ENCODE measurements at places on chromosomes 2 and 18.

- no peak for DNase-seq
Measured at GRCh38 chr2:150167711-150168110, 319.8 kb downstream of the RND3 start.

- DNase-seq = no peak
Measured at GRCh38 chr2:147468349-147468748, 376.5 kb upstream of the ACVR2A start.

DNA sequence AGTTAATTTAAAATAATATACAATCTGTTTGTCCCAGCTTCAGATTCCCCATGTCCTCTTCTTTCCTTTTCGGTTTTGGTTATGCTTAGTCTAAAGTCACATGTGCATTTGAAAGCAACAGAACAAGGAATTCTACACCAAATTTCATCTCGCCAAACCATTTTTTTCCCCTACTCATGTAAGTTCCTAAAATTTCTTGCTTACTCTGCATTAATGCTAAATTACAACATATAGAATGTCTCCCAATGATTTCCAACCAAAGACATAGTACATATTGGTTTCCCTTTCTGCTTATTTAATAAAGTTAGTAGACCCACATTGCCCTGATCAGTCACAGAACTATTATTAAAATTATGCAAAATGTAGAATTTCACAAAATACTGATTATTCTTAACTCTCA lies 212.3 kb downstream of the ARHGAP15 start:
- DNase-seq = no peak

- no peak for DNase-seq
Measured at GRCh38 chr2:138814123-138814898, 34.1 kb upstream of the NXPH2 start.

GRCh38 chr2:101205521-101206479 lies 46.9 kb upstream of the CNOT11 start:
- no peak for DNase-seq

DNA sequence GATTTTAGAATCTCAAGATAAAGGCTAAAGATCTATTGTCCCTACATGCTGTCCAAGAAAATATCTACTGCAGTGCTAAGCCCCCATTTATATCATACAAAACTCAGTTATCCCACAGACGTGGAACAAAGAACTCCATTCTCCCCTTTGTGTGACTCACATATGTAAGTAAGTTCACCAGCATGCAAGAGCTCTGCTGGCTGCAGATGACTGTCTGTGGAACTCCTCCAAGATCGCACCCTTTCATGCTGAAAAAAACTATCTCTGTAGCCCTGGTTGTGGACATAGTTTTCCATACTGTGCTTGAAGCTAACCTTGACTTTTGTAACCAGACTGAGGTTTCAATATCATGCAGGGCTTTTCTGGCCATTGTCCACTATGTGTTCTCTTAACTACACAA lies 207.1 kb downstream of the ZNF521 start:
- no peak for DNase-seq

DNA sequence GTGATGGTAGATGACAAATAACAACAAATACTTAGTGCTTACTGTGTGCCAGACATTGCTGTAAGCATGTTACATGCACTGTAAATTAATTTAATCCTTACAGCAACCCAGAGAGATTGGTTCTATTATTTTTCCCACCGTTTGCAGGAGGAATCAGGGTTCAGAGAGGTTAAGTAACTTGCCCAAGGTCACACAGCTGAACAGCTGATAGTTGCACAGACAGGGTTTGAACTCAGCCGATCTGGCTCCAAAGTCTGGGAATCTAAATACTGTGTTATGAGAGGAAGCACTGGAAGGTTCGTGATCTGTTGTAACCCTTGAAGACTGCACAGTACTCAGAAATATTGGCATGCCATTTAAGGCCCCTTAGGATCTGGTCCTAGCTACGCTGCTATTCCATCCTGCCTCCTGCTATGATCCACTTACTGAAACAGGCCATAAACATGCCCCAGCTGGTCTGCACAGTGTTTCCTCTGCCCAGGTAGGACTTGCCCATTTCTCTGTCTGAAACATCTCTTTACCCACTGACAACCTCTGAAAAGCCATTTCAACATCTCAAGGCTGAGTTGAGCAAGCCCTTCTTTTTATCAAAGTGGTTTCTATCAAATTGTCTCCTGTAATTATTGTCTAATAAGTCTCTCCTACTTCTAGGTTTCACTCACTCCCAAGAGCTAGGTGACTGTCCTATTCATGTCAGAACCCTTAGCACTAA lies 40.4 kb upstream of the MRPL33 start:
- no peak for DNase-seq

GRCh38 chr2:70977605-70978205 lies 725 bp upstream of the ANKRD53 start:
- no peak for DNase-seq

DNA sequence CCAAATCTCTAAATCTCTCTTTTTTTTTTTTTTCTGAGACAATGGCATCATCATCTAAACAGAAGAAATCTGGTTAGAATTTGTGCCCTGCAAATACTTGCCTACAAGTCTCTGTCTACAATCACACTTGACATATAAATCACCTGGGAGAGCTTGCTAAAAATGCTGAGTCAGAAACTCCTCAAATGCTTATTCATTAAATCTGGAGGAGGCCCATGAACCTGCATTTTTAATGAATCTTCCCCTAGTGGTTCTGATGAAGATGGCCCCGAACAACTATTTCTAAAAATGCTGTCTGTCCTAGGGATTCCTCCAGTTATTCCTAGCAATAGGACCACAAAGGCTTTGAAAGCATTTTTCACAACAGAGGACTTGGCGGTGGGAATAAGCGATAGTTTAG lies 1.6 kb upstream of the CSRNP3 start:
- DNase-seq = no peak

GRCh38 chr2:224882291-224883171 lies 159.7 kb downstream of the DOCK10 start:
- DNase-seq = no peak

- DNase-seq = peak; percentile 86
Measured at GRCh38 chr2:119366649-119367471, at the start of the genes C2orf76 and DBI. Gene C2orf76 (minus strand): TSS chr2:119366834. CDS start chr2:119339959, 26,875 bp downstream. Gene DBI (plus strand): TSS chr2:119366977. CDS start chr2:119367052, 75 bp downstream.

DNA sequence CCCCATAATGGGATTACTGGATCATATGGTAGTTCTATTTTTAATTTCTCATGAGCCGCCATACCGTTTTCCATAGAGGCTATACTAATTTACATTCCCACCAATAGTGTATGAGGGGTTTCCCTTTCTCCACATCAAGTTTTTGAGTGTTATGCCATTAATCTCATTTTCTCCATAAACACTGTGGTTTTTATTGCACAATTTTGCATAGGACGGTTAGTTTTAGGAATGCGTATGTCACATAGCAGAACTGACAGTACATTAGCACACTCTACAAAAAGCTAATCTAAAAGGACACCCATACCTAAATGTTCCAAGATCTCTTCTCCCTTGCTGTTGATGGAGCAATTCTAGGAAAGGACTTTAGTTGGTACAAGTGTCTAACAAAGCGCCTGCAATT lies 32.5 kb downstream of the DARS1 start:
- DNase-seq = no peak

- DNase-seq = no peak
Measured at GRCh38 chr2:192195548-192196418, 1.1 kb upstream of the TMEFF2 start.

DNA sequence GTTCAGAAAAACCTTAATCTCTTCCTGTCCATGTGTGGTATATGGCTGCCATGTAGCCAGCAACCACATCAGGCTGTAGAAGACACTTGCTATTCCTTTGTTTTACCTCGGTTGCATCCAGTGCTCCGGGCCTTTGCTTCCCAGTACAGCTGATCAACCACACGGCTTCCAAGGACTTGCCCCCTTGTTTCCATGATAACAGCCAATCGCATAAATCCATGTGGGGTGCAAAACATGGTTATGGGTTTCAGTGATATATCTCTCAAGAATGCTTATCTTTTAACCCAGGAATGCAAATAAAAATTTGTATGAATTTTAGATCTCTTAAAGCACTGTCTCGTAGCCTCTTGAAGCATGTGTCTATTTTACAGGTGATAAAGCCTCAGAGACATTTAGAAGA lies 118.3 kb downstream of the MGAT5 start:
- no peak for DNase-seq

- DNase-seq = no peak
Measured at GRCh38 chr2:6866275-6866671, 566 bp upstream of the CMPK2 start.

DNA sequence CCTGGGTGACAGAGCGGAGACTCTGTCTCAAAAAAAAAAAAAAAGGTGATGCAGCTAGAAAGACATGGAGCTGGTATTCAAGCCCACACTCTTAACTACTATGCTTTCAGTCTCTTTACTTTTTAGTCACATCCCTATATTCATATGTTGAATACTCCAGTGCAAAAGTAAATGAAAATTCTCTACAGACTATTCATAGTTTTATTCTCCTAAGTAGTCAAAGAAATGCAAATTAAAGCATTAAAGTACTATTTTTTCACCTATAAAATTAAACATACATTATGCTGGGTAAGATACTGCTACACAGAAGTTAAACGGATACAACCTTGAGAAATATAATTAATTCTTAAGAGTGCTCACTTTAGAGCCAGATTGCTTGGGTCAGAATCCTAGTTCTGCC lies 7.6 kb downstream of the CUL3 start:
- no peak for DNase-seq
